ENCODE measurements at places on chromosomes 12 and 14.

GRCh38 chr14:61438497-61438859 is 117.1 kb downstream of the PRKCH start:
- H3K4me1 ChIP-seq = peaks cover 25% of the 10 kb centered on the region
- H3K27ac ChIP-seq = no peak overlapping the region
- no peak for DNase-seq
- no peaks in the 10 kb centered on the region for H3K27me3 ChIP-seq
- no peak overlapping the region for H3K4me3 ChIP-seq

- DNase-seq = no peak
- peaks cover 10% of the 10 kb centered on the region for H3K27me3 ChIP-seq
- H3K36me3 ChIP-seq = no peaks in the 10 kb centered on the region
- peaks cover 6% of the 10 kb centered on the region for H3K4me1 ChIP-seq
- no peak overlapping the region for H3K27ac ChIP-seq
Measured at GRCh38 chr12:110687396-110688169, 1.3 kb downstream of the HVCN1 start.

- H3K36me3 ChIP-seq = peaks cover 23% of the 10 kb centered on the region
- no peaks in the 10 kb centered on the region for H3K27me3 ChIP-seq
- H3K4me3 ChIP-seq = no peak overlapping the region
- H3K27ac ChIP-seq = no peak overlapping the region
- DNase-seq = no peak
Measured at GRCh38 chr14:91149462-91149861, 35.6 kb downstream of the DGLUCY start.

DNA sequence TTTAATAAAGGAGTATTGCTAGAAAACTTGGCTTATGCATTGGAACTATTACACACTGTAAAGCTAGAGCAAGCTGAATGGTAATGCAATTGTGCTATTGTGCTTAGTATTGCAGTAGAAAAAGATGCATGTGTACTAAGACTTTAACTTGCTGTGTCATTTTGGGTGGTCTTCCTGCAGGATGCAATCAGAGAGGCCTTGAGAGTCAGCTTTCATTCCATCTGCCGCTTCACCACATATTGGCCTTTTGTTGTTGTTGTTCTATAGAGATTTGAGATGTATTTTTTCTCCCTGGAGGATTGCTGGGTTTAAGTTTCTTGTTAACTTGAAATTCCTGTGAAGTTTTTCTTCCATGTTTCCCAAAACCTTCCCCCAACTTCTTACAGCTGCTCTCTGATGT is 449.7 kb downstream of the TMTC2 start:
- H3K36me3 ChIP-seq = no peaks in the 10 kb centered on the region
- no peak overlapping the region for H3K27ac ChIP-seq
- no peak for DNase-seq
- no peaks in the 10 kb centered on the region for H3K4me1 ChIP-seq
- H3K4me3 ChIP-seq = no peak overlapping the region

GRCh38 chr14:70896981-70897380 is 10.3 kb upstream of the PCNX1 start:
- no peak overlapping the region for H3K27ac ChIP-seq
- no peak overlapping the region for H3K4me3 ChIP-seq
- DNase-seq = no peak
- no peaks in the 10 kb centered on the region for H3K27me3 ChIP-seq
- peaks cover 20% of the 10 kb centered on the region for H3K4me1 ChIP-seq

DNA sequence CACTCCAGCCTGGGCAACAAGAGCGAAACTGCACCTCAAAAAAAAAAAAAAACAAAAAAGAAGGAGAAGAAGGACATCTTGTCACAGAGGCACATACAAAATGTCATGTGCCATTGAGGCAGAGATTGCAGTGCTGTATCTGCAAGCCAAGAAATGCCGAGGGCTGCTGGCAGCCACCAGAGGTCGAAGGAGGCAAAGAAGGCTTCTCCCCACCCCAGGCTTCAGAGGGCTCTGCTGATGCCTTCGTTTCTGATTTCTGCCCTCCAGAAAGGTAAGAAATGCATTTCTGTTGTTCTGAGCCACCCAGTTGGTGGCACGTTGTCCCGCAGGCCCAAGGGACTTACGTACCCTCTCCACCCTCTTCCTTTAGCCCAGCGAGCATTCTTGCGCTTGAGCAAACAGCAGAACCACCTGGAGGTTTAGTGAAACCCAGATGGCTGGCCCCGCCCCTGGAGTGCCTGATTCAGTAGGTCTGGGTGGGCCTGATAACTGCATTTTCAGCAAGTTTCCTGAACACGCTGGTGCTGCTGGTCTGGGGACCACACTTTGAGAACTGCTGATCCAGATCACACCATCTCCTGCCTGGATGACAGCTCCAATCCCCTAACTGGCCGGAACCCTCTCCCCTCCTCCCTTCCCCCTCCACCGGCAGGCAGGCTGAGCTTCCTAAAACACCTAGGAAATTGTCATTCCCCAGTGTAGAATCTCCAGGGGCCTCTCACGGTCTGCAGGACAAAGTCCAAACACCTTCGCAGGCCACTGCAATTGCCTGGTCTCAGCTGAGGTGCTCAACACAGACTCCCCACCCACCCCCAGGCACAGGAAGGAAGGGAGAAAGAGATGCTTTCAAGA is 21.1 kb upstream of the SCARB1 start:
- no peaks in the 10 kb centered on the region for H3K27me3 ChIP-seq
- DNase-seq = no peak
- no peaks in the 10 kb centered on the region for H3K36me3 ChIP-seq
- peaks cover 4% of the 10 kb centered on the region for H3K4me1 ChIP-seq

DNA sequence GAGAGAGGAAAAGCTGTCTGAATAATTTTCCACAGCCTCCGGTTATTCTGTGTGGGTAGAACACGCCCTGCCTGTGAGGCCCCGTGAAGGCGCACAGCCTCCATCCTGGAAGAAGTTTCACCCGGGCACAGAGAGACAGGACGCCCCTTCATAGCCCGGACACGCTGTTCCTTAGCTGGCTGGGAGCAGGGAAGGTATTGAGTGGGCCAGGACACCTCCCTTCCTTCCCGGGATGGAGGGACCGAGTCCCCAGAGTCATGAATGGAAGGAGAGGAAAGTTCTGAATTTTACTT is 135.5 kb downstream of the GCH1 start:
- H3K4me3 ChIP-seq = no peak overlapping the region
- H3K27me3 ChIP-seq = no peaks in the 10 kb centered on the region
- no peak for DNase-seq

DNA sequence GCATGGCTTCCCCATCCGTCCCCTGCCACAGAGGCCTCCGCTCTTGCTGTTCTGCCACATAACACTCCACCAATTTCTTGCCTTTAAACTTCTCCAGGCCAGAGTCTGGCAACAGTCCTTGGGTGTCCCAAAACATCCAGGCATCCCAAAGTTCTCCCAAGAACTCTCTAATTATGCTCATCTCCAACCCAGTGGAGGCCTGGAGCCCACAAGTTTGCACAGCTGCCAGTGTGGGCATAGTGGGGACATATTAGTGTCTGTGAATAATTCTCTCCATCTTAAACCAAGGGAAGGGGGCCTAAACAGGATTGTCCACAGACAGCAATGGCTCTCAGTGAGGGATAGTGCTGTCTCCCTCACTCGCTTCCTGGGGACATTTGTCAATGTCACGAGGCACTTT is 124.8 kb downstream of the NUAK1 start:
- no peak overlapping the region for H3K27ac ChIP-seq
- H3K4me1 ChIP-seq = no peaks in the 10 kb centered on the region
- H3K27me3 ChIP-seq = no peaks in the 10 kb centered on the region
- no peaks in the 10 kb centered on the region for H3K36me3 ChIP-seq
- no peak overlapping the region for H3K4me3 ChIP-seq

Data from thymus (tissue), 14 donors.